ENCODE measurements at places on chromosomes 5 and 9.

DNA sequence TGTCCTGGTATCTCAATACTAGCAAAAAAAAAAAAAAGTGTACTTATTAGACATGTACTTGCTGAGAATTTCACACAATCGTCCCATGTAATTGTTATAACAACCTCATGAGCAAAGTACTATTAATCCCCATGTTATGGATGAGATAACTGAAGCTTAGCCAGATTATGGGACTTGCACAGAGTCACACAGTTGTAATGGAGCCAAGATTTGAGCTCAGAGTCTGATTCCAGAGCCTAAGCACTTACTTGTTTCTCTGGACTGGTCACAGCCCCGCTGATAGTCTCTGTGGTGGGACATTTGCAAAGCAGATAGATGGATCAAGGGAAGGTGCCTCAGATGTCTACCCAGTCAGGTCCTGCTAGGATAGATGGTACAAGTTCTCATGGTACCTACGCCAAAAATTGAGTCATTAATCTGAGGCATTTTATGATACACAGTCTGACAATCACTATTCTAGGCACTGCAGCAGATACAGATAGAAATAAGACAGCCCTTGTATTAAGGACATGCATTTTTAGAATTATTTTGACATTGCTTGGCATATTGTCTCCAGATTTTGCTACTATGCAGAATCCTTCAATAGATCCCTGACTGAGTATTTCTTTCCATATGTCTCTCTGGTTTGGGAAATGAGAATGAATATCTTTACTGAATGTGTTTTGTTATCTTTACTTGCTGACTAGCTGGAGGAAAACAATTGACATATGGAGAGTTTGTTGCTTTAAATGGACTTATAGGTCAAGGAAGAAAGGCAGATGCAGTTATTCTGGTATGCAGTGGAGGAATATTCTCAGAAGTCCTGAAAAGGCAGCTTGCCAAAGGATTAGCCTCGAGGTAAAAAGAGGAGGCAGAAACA is 149.5 kb downstream of the ADAMTSL1 start:
- no peak for DNase-seq

GRCh38 chr5:72892846-72893245 is 63.0 kb upstream of the FCHO2 start:
- no peak for DNase-seq

DNA sequence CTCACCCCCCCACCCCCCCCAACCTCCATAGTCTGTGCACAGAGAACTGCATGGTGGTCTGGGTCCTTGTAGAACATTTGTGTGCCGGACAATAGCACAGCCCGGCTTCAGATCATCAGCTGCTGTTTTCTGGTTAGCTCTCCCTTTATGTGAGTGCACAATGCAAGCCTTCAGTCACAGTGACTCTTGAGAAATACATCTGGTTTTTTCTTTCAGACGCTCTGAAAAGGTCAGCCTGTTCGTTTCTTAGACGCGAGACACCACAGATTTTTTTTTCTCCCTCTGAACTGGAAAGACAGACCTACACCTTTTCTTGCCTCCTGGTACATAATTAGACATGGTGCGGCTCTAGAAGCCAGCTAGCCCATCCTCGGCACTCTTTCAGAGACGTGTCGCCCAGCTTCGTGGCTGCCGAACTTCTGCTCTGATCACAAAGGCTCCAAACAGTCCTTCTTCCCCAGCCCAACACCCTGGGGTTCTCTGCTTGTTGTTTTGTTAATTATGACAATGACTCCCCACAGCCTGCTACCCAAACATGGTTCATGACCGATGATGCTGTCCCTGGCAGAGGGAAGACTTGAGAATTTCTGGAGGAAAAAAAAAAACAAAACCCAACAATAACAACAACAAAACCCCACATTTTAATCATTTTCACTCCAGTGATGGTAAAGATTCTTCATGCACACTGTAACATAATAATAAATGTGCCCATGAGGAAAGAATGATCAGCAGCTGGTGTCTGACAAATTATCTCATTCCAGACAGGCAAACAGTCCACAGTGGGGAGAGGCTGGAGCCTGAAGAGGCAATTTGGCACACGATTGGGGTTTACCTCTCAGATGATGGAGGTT is 241.4 kb upstream of the ZNF462 start:
- DNase-seq, result no peak

GRCh38 chr9:38286357-38286756 is 106.1 kb upstream of the ALDH1B1 start:
- DNase-seq, result no peak

DNA sequence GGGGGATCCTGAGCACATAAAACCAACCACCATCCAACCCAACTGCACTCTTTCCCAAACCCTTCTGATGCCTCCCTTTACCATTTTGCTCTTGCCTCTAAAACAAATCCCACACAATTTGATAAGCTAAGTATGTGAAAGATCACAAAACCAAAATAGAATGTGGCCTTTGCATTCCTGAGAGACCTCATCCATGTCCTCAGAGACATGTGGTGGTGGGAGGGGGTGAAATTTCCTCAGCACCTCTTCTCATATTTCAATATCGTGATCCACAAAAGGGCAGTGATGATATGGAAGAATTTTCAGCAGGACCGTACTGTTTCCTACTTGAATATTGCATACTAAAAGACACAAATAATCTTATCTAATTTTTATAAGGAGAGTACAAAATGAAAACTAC is 423.3 kb downstream of the TLE1 start:
- DNase-seq, result no peak

DNA sequence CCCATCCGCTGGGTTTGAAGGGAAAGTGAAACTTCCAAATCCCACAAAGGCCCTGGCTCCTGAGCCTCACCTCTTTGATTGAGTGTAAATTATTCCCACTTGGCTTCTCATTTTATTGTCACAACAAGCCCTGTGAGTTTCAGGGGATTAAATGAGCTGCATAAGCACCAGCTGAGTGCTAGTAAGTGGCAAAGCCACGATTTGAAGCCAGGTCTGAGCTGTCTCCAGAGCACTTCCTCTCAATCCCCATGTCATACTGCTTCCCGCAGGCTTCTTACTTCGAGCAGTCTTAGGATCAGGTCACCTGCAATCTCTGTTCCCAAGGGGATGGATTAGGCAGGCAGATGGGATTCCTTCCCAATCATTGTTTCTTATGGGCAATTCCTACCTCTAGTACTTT is 18.0 kb downstream of the RPS14 start:
- DNase-seq, result no peak

DNA sequence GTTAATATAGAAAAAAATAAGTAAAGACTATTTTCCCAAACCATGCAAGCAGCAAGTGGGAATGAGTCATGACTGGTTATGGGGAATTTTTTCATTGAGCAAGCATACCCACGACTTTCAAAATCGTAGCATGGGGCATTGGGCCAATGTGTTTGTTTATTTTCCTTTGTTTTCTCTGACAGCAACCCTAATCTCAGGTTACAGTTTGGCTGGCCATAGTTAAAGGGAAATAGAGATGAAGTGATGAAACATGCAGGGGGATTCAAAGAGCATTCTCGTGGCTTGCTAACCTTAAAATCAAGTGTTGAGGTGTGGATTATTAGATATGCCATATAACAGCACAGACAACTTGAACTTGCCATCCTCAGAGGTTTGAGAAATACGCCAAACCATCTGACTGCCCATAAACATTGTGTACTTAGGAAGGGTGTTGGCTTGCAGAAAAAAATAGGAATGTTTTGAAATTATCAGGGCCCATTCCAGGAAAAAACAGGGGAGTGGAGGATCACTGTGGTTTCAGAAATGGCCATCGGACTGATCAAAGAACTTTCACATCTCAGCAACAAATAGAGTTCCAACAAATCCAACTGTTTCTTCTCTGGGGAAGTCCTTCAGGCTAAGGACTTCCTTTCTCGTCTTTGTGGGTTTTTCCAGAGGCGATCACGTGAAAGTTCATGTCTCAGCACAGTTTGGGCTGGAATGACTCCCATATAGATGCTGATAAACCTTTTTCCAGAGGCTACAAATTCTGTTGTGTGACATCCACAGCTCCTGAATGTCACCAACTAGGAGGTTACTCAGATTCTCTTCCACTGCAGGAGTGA is 259.1 kb downstream of the SYK start:
- DNase-seq, result no peak

GRCh38 chr5:168059131-168059530 is 232.3 kb upstream of the WWC1 start:
- DNase-seq, result no peak

DNA sequence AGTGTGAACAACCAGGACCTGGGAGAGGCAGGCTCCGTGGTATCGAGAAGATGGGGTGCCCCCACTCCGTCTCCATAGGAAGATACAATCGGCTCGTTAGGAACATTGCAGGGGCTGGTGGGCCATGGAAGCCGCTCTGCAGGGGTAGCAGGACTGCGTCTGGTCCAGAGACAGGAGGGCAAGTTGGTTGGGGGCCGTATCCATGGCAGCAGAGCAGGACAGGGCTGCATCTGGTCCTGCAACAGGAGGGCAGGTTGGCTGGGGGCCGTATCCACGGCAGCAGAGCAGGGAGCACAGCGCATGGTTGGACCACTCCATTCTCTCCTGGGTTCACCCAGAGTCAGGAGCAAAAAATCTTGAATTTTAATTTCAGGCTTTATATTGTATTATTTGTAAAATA is 98.2 kb downstream of the ANKRD33B start:
- no peak for DNase-seq

DNA sequence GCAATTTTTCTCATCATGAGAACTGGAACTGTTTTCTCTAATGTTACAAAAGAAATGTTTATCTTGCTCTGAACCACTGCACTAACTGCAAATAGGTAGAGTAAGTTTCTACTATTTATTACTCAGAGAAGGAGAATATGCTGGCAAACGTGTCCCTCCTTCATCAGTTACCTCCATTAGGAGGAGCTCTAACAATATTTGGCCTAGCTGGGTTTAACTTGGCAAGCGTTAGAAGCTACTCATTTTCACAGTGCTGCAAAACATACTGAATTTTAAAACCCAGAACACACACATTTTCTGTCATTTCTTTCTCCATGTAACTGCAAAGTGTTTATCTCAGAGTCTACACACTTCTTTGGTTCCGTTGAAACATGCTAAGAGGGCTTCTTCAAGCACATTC is 101.0 kb upstream of the GABRG2 start:
- DNase-seq, result no peak

DNA sequence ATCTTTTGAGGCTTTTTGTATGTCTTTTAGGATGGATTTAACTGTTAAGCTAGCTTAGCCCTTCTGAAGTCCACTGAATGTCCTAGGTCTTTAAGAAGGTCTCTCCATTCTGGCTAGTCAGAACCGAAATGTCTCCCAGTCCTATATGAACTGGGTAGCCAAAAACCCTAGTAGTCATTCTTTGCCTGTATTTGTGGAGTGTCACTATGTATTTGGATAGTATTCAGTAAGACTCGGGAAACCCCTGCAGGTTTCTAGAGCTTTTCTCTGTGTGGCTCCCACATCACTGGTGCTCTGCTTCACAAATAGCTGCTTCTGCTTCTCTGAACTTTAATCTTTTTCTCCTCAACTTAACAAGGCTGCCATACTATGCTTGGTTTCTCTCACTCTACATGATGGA is 68.0 kb downstream of the RIC1 start:
- DNase-seq, result peak; percentile 25

GRCh38 chr5:144377207-144377606 is 206.5 kb downstream of the KCTD16 start:
- DNase-seq, result no peak

GRCh38 chr5:110376281-110376951 is 350.1 kb downstream of the TMEM232 start:
- DNase-seq, result no peak

- no peak for DNase-seq
Observed at GRCh38 chr9:115006660-115007059, 76.3 kb upstream of the TNFSF8 start.
